ENCODE measurements at places on chromosomes 13 and 19. TPM values are rescaled to one million over a fixed set of nuclear protein-coding genes. Genes with fewer than 3 reads are reported as not detected.

The NTF4 gene
- 4.1 TPM for polyA plus RNA-seq

The TRAPPC2B gene
- 26.8 TPM for polyA plus RNA-seq

The ADGRE1 gene
- polyA plus RNA-seq: 0.10 TPM

The KLC3 gene
- polyA plus RNA-seq: 0.05 TPM

The ERFL gene
- 0.19 TPM for polyA plus RNA-seq

The ZNF98 gene
- 0.86 TPM for polyA plus RNA-seq

The CGB7 gene
- 0.37 TPM for polyA plus RNA-seq

DNA sequence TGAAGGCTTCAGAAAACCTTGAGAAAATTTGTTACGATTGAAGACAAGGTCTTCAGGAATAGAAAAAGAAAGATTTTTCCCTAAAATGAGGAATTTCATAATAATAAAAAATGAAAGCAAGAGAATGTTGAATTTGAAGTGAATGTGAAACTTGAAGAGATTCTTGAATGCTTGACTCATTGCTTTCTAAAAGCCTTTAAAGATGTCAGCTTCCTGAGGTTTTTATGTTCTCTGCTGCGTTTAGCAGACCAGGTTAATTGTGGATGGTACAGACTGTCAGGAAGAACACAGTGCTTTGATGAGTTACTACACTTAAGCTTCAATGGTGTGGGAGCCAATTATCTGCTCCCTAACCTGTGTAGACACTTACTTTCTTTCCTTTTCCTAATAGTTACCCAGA is 96.3 kb upstream of the FNDC3A start:
- DNase-seq: no peak

DNA sequence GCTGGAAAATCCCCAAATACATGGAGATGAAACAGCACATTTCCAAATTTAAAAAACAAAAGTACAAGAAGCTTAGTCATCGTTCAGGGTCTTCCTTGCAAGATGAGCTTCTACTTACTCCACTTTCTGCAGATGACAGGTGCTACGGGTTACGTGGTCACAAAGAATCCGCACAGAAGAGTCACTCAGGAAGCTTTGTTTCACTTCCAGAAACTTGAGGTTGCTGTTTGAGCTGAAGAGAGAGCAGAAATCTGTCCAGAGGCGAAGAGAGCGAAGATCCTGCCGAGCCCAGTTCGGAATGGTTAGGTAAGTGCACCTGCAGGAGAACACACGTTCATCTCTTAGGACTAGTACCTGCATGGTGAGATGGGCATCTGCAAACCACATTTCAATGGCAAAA is 9.4 kb downstream of the NLRP7 start:
- DNase-seq: no peak

DNA sequence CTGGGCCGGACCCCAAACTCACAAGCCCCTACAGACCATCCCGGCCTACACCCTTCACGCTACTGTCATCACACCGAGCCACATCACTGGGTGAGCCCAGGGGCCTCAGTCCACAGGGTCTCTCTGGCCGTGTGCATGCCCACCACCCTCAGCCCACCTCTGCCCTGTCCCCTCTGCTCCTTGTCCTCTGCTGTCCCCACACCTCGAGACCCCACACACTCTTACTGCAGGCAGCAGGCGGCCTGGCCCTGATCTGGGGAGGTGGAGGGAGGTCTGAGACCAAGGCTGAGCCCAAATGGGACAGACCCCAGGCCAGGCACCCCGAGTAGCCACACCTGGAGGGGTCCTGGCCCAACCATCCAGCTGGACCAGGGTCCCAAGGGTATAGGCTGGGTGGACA is 35.2 kb downstream of the PEPD start:
- DNase-seq: no peak

DNA sequence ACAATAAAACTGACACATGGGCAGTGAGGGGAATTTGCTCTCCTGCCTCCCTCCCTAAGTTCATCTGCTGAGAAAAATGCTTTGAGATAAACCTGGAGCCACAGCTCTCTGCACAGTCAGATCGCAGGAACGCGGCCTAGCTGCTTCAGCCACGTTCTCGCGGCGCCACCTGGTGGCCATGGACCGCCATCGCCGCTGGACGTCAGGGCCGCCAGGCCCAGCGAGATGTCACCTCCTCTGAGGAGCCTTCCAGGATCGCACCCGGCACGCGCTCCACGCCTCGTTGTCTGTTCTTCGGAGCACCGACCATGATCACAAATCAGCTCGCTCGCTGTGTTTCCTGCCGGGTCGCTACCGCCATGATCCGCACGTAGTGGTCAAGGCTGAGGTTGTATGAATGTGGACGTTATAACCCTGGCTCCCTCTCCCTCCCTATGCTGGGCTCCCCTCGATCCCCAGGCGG is 20.6 kb upstream of the USP29 start:
- no peak for DNase-seq

DNA sequence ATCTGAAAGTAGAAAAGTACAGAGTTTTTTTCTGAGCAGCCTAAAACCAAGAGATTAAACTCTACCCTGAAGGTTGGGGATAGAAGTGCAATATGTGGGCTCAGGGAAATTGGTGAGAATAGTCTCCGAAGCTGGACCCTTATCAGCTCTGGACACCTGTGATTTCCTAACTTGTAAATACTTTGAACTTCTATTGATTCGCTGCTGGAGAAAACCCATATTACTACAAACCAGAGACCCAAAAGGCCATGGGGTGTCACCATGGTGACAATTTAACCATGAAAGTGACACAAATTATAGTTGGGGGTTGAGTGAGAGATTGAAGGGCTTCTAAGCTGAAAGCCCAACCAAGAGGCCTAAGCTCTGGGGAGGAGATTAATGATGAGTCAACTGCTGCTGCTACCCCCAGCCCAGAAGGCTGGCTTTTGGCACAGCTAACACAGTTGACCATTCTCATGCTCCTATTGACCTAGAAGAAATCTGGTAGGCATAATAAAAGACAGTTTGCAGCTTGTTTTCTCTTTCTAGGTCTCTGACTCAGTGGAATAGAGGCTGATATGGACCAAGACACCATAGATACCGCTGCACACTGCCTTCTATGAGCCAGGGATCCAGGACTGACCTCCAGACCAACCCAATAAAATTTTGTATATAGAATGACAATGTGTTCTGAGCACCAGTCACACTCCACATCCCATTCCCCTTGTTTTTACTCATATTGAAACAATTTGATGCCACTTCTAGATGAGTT is 131.9 kb upstream of the FNDC3A start:
- DNase-seq: no peak

DNA sequence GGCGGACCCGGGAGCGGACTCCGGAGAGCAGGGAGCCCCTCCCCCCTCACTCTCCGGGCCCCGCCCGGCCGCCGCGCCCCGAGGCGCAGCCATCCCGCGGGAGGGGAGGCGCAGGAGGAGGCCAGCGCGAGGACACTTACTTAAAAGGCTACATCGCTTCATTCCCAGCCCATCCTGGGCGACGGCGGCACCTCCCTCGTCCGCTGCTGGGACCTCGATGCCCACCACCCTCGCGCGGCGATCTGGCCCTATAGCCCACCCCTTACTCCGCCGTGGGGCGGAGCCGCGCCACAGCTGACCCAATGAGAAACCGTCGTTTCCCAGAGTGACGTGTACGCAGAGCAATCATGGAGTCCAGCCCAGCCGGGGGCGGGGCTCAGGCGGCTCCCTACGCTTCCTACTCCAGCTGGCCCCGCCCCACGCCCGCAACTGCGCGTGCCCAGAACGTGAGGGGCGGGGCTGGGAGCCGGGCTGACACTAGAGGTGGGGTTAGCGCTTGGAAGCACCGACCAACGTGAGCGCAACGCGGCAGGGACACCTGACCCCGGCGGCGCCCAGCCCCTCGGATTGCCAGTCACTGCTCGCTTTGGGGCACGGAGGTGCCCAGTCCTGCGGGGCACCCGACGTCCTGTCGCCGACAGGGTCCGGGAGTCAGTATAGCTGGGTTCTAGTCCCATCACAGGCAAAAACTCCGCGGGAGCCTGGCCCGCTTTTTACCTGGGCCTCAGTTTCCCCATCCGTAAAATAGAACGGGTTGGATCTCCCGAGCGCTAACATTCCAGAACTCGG is at the start of gene ANKRD27:
ANKRD27 (minus strand) TSS at position 250 of the 789 bp plus-strand sequence. CDS start 16,165 bp downstream, outside the sequence.
- peak; percentile 95 for DNase-seq

GRCh38 chr19:13396250-13397080 is 109.8 kb downstream of the CACNA1A start:
- no peak for DNase-seq

- no peak for DNase-seq
Observed at GRCh38 chr19:13619203-13619632, 112.9 kb upstream of the CACNA1A start.

GRCh38 chr19:55643003-55643886 is at the start of gene ZNF581:
Gene ZNF581 (plus strand): TSS chr19:55643649. CDS start chr19:55644572, 923 bp downstream.
- DNase-seq: no peak

GRCh38 chr19:23817519-23817918 is 58.8 kb upstream of the ZNF681 start:
- DNase-seq: no peak

GRCh38 chr19:40365010-40365409 is 16.5 kb downstream of the PLD3 start:
- DNase-seq: no peak

DNA sequence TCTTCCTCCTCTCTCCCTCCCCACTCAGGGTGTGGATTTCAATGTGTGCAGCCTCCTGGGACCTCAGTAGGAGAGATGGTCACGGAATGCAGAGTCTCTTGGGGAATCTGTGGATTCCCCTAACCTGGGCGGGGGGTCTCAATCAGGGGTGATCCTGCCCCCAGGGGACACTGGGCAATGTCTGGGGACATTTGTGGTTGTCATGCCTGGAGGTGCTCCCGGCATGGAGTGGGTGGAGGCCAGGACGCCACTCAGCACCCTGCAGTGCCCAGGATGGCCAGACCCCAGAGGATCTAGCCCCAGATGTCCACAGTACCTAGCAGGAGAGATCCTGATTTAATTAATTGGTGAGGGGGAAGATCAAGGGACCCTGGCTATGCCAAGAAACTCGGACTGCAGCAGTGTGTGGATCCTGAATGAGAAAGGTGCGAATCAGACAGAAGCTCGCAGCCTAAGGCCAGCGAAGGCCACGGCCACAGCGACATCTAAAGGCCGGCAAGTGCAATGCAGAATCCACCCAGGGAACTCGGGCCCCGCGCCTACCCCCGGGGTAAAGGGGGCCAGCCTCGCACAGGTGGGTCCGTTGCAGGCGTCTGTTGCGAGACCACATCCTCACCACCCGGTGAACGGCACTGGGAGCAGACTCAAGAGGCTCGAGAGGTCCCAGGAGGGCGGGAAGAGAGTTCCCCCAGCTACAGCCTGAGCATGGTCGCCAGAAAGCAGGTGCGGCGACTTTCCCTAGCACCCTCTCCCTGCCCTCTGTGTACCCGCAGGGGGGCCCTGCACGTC is 88.8 kb downstream of the GNG7 start:
- DNase-seq: no peak

DNA sequence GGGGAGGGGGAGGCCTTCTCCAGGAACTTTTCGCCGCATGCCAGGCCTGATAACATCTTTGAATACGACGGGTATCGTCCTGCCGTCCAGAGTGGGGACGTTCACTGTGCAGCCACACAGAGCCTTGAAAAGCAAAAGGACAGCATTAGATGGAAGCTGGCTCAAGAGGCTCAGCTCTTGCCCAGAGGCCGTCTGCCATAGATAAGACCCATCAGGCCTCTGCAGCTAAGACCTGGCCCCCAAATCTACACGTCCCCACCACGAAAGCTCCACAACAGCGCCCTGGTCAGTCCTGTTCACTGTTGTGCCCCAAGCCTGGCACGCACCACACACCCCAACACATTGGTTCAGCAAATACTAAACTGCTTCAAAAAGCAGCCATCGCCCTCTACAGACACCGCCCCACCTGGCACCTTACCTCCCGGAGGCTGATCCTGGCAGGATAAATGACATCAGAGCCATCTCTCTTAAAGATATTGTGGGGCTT is 2.1 kb downstream of the DNAJB1 start:
- DNase-seq: no peak

GRCh38 chr13:51738226-51738905 is 65.6 kb downstream of the DHRS12 start:
- DNase-seq: no peak

- DNase-seq: no peak
Observed at GRCh38 chr13:91053318-91054065, 294.0 kb upstream of the MIR17HG start.

- no peak for DNase-seq
Observed at GRCh38 chr19:29417048-29417447, 108.7 kb upstream of the VSTM2B start.

DNA sequence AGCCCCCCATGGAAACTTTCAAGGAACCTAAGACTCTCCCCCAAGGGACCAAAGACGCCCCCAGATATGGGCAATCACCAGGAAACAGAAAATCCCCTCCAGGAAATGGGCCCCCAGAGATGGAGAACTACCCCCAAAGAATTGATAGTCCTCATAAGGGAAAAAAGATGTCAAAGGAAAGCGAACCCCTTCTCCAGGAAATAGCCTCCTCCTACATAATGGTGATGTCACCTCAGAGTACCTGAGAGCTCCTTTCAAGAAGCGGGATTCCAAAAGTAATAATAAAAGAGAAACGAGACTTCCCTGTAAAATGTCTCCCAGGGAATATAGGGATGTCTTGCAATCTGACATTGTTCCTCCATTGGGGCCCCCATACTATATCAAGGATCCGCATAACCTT is 1.1 kb downstream of the CDKN2D start:
- DNase-seq: no peak

DNA sequence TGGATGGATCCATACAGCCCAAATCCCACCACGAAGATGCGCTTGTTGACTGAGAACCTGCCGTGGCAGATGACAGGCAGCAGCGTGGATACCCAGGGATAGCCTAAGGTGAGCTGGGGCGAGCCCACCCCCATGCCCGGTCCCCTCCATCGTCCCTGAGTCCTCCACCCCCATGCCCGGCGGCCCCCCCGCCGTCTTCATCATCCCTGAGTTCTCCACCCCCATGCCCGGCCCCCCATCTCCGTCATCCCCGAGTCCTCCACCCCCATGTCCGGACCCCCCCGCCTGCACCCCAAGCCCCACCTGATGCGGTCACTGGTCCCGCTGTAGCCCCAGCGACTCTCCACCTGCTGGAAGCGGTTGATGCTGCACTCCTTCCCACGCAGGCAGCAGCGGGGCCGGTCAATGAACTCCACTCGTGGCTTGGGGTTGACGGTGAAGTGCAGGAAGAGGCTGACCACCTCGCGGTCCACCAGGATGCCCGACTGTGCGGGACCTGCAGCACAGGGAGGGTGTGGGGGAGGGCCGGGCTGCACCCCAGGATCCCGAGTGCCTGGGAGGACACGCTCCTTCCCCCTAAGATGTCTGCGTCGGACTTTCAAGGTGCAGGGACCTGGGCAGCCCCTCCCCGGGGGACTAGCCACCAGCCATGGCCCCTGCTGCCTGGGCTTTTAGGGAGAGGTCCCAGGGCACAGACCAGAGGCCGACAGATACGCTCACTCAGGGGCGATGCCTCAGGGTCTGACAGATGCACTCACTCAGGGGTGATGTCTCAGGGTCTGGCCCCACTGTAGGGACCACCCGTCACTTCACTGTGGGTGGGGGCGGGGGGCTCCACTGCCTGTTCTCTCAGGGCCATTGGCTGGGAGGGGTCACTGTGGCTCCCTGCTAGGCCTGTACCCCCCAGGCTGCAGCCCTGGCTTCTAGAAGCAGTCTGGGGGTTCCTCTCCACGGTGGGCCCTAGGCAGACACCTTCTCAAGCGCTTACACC is 28.0 kb downstream of the BTBD2 start:
- no peak for DNase-seq
